ENCODE measurements at places on chromosomes 7 and 10.

DNA sequence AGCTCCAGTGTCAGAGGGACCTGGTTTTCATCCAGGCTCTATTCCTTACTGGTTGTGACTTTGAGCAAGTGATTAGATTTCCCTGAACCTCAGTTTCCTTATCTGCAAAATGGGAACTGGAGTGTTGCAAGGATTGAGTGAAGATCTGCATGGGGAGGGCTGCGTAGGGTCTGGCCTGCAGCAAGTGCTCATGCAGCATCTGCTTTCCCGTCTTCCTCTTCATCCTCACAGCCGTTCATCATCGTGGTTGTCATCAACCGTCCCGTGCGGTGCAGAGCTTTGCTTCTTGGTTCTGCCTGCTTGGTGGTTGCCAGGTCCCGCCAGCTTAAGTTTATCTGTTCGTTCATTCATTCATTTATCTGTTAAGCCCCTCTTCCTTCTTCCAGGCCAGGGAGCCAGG, 135.0 kb downstream of the GRK5 start:
- DNase-seq: no peak

GRCh38 chr7:108292541-108292940, 162.4 kb upstream of the LAMB4 start:
- no peak for DNase-seq

GRCh38 chr7:4140933-4141332, 541.2 kb upstream of the FOXK1 start:
- DNase-seq: no peak

- DNase-seq: no peak
These were observed 88.3 kb upstream of the ZNF32 start for GRCh38 chr10:43737003-43737402.

DNA sequence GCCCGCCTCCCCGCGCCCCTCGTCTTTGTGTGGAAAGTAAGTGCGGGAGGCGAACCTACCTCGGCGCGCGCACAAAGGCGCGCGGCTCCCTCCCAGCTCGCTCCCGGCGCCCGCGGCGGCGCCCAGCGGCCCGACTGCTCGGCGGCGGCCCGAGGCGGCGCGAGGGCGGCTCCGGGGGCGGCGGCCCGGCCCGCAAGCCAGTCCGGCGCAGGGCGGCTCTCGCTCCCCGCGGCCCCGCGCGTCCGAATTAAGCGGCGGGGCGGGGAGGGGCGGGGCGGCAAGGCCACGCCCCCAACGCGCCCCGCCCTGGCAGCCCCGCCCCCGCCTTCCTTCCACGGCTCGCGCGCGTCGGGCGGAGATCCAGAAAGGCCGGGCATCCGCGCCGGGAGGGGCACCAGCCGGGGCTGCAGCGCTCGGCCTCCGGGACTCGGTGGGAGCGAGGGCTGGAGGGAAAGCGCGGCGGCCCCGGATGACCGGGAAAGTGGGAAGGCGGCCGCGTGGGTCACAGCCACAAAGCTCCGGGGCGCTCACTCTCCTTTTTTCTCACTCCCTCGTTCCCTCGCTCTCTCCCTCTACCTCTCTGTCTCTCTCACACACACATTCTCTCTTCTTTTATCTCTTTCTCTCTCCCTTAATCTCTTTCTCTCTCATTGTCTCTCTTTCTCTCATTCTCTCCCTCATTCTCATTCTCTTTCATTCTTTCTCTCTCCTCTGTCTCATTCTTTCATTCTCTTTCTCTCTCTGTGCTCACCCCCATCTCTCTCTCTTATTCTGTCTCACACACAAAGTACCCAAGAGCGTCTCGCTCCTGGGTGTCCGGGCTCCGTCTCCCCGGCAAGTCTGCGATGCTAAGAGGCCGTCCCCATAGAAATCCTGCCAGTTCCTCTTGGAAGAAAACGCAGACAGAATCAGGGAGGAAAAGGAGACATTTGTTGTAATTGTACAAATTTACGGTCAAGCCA, 170.2 kb downstream of the FAM107B start:
- peak; percentile 76 for DNase-seq

DNA sequence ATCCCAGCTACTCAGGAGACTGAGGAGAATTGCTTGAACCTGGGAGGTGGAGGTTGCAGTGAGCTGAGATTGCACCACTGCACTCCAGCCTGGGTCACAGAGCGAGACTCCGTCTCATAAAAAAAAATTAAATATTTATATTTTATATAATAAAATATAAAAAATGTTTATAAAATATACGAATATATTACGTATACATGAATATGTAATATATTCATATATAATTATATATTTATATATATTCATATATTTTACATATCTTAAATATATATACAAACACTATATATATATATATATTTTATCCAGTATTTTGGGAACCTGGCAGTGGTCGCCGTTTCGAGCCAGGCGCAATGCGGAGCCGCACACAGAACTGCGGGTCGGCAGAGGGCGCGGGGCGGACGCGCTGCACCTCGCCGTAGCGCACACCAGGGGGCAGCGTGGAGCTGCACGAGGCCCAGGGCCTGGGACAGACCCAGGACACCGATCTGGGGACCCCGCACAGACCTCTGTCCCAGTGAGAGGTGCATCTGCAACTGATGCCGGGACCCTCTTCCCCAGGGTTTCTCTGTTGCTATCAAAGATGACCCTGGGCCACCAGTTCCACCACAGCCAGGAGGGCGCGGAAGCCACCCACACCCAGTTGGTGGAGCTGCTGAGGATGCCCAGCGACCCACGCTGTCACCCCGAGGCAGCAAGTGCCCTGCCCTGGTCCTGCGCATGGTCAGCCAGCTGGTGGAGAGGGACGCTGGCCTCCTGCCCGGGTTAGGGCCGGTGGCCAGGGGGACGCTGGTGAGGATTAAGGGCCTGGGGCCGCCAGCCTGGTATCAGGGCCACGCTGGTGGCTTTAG, 22.7 kb downstream of the AP5Z1 start:
- peak; percentile 49 for DNase-seq

GRCh38 chr7:44743750-44744149, 4.9 kb upstream of the ZMIZ2 start:
- DNase-seq: no peak

DNA sequence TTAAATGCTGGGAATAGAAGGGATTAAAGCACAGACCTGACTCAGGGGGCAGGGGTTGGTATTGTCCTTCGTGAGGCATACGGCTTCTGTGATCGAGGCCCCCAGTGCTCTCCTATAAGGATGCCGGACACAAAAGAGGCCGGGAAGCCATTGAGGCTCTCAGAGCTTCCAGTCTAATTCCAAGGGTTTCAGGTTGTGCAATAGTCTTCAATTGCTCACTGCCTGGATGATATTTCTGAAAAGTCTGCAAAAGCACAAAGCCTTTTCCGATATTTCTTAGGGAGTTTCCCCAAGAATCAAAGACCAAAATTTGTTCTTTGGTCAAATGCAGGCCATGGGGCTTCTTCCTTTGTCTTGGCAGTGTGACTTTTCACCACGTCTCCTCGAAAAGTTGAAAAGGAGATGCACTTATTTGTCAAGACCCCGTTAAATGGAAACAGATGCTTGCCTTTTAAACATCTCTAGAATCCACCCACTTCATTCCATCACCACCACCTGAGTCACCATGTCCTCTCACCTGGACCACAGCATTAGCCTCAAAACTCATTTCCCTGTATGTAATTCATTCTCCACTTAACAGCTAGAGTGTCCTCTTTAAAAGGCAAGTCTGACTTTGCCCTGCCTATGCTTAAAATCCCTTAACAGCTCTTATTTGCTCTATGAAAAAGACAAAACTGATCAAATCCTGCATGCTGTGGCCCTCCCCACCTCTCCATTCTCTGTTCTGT, 134.8 kb upstream of the NAMPT start:
- DNase-seq: peak; percentile 31

DNA sequence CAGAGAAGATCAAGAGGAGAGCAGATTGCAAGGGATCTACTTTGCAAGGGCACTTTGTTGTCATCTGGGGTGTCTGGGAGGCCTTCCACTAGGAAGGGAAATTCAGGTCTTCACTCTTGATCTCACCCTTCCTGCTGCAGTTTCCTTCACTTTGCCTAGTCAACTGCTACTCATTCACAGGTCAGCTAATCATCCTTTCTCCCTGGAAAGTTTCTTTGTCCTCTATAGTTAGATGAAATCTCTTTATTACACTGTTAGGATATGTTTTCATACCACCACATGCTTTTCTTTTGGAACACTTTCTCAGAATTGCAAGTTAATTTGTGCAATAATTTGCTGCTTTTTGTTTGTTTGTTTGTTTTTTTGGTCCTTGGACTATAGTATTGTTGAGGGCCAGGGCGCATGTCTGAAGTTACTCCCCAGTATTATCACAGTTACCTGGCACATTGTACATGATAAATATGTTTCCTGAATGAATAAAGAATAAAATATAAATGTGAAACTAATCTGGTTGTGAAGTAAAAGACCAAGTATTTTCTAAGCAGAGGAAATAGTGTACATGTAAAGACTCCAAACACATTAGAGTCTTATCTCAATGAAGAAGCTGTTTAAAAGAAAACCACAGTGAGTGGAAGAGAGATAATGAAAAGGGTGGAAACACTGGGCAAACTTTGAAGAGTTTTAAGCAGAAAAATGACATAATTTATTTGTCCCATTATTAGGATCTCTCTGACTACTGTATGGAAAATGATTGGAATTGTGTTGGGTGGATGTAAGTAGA, 139.9 kb upstream of the DGKB start:
- no peak for DNase-seq

GRCh38 chr10:102796407-102797176, 40.6 kb downstream of the CYP17A1 start:
- peak; percentile 65 for DNase-seq

DNA sequence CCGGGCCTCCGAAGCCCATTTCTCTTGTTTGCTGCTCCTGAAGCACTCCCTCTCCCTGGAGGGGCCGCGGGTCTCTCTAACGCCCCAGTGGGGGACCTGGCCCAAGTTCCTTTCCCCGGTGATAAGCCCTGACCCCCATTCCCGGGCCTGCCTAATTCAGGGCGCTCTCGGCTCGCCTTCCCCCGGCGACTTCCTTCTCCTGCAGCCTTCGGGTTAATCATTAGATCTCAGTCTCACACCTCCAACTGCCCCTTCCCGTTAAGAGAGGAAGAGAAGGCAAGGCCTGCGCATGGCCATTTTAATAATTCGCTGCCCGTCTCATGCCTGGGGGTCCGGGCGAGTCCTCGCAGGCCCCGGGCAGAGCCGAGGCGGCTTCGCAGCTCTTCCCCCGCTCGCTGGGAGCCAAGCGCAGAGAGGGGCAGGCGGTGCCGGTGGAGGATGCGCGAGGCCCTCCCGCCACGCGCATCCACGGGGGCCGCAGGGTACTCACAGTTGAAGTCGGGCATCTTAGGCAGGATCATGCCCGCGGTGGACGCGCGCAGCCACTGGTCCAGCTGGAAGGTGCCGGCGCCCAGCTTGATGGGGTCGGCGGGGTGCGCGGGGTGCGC, 1.2 kb downstream of the MNX1 start:
- DNase-seq: no peak

GRCh38 chr10:78821052-78821451, 247.7 kb upstream of the ZMIZ1 start:
- no peak for DNase-seq

- no peak for DNase-seq
These were observed 18.9 kb upstream of the ZNF138 start for GRCh38 chr7:64775289-64775688.

DNA sequence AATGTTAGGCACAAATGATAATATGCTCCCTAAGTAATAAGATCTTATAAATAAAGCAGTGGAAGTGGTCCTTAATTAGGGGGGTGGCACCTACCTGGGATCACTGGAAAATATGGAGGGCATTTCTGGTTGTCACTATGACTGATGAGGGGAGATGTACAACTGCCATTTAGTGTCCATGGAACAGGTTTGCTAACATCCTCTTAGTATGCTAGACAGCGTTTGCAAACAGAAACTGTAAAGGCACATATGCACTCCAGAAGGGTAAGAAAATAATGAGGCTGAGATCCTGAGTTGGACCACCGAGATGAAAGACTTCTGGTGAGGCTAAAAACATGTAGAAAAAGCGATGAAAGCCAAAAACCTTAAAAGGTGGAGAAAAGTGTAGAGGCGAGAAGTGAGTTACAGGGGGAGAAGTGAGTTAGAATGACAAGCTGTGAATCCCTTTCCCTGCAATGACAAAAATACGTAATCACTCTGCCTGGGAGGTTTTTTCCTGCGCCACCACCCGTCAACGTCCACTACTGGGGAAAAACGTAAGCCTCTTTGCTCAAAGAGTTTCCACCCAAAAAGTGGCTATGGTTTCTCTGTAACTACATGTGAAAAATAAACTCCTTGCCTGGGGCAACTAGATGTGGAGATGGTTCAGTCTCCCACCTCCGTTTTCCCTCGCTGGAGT, 767 bp downstream of the KRIT1 start:
- no peak for DNase-seq

DNA sequence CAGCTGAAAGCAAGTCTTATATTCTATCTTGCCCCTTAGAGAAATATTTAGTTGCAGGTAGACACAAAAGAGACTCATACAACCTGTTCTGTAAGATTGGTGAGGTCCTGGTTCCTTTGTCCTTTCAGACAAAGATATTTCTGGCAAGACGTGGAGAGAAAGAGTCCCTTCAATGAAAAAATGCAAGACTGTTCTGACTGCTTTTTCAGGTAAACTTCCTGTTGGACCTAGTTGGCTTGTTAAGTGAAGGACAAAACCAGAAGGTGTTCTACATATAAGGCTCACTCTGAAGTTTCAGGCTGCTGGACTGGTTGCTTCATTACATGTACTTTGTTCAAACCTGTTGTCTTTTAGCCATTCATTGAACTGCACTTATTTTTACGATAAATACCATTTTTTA, 119.0 kb upstream of the PTPRZ1 start:
- DNase-seq: no peak

GRCh38 chr10:4170181-4170580, 385.2 kb upstream of the KLF6 start:
- DNase-seq: no peak

DNA sequence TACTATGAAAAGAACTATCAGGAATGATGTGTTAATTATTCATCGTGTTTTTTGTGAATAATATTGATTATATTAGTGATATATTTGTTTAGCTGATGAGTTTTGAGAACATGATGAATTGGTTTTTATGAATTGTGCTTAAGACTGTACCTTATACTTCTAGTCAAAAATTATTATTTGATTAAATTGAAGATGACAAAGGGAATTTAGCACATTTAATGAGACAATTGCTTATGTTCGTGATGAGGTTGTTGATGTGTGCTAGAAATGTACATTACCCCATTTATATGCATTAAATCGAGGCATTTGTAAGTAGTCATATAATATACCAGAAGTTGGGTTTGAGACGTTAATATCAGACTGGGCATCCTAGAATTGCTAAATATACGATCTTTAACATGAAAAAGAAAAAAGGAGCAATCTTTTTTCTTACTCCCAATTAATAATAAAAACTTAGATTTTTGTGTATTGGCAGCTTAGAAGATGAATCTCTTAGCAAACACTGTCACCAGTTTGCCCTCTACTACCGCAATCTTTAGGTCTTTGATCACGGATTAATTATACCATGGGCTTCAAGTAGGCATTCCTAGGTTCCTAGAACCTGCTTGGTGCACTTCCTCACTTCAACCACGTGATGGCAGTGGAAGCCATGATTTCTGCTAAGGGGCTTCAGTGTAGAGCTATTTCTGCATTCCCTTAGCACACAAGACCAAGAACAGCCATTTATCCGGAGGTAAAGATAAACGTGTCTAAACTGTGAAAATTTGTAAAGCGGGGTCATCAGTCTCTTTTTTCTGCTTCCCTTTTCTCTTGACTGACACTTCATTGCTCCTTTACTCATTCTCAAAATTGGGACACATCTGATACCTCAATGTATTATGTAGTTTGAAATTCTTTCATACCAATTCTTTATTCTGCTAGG, 1.6 kb downstream of the KLHDC10 start:
- DNase-seq: peak; percentile 44

- no peak for DNase-seq
These were observed 63.2 kb downstream of the CYP51A1 start for GRCh38 chr7:92071032-92071431.

Data from T-helper 2 cell treated with Interferon-gamma antibody and Interleukin-4, amounts not matched to agents 5 μg/mL and 100 μg/mL, for 36 hours (primary cell).